Osteocyte (in vitro differentiated cells): ENCODE measurements at places on chromosomes 12 and 14. TPM values are rescaled to one million over a fixed set of nuclear protein-coding genes. Genes with fewer than 3 reads are reported as not detected.

GRCh38 chr12:76777765-76778216 lies 13.9 kb downstream of the ZDHHC17 start:
- no peak for DNase-seq
- peaks cover 5% of the 10 kb centered on the region for H3K36me3 ChIP-seq
- H3K27ac ChIP-seq, result no peak overlapping the region
- H3K4me3 ChIP-seq, result no peak overlapping the region

DNA sequence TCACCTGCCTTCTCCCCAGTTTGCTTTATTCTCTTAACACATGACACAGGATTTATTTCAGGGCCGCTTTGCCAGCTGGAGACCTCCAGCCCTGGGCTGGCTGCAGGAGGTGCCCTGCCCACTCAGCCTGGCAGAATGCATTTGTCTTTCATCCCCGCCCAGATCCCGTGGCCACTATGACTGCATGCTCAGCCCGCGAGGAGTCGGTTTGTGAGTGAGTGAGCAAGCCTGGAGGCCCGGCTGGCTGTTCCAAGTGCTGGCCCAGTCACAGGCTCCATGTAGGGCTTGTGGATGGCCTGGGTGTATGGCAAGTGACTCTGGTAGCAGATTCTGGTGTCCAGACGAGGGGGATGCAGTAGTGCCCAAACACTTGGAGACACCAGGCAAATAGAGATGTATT lies 2.1 kb downstream of the TDP1 start:
- no peaks in the 10 kb centered on the region for H3K27me3 ChIP-seq
- H3K36me3 ChIP-seq, result peaks cover 2% of the 10 kb centered on the region
- no peak overlapping the region for H3K27ac ChIP-seq
- H3K4me1 ChIP-seq, result peaks cover 24% of the 10 kb centered on the region

DNA sequence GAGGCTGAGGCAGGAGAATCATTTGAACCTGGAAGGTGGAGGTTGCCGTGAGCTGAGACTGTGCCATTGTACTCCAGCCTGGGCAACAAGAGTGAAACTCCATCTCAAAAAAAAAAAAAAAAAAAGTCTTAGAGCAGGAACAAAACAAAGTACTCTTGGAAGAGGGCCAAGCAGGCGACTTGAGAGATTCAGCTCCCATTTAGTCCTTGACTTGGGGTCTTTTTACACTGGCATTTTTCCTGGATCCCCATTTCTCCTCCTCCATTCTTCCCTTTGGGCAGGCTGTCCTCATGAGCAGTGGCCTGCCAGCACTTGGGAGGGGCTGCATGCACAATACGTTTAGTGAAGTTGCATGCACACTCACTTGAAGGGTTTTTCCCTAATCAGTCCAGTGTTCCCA lies 72.9 kb downstream of the C14orf132 start:
- no peak for DNase-seq
- no peak overlapping the region for H3K4me3 ChIP-seq
- H3K27ac ChIP-seq, result no peak overlapping the region
- H3K27me3 ChIP-seq, result peaks cover 28% of the 10 kb centered on the region

Gene PGF
- 3.5 and 3.9 TPM in 2 replicates for total RNA-seq

Gene CBLN3
- 5.5 and 6.1 TPM in 2 replicates for total RNA-seq

Gene TAS2R46
- 1.3 and 1.5 TPM in 2 replicates for total RNA-seq
